GM12865 (cell line): ENCODE measurements at places on chromosomes 2 and 18.
A peak's percentile ranks its signal among the peaks of the same experiment; 100 is the strongest.

DNA sequence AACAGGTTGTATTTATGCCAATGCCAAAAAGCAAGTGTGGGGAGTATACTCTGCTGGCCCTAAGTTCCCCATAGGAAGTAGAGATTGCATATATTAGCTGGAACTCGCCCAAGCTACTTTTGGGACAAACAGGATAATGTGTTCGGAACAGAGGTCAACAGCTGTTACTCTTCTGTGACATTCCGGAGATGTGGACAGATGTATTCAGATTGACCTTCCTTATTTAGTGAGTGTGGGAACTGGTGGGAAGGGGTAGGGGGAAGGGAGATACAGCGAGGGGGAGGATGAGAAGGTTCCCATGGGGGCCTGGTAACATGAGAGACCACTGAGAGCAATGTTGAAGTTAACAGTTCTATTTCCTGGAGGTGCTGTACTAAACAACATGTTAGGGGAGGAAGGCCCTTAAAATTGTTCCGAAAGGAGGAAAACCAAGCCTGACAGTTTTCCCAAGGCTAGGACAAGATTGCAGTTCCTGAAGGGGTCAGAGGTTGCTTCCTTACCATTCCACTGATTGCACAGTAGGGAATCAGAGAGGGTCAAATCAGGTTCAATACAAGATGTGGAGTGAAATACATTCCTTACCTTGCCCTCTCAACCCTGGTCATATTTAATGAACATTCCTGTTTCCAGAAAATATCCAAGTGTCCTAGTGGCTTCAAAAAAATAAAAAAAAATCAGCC lies 14.3 kb upstream of the CD28 start:
- DNase-seq = no peak

DNA sequence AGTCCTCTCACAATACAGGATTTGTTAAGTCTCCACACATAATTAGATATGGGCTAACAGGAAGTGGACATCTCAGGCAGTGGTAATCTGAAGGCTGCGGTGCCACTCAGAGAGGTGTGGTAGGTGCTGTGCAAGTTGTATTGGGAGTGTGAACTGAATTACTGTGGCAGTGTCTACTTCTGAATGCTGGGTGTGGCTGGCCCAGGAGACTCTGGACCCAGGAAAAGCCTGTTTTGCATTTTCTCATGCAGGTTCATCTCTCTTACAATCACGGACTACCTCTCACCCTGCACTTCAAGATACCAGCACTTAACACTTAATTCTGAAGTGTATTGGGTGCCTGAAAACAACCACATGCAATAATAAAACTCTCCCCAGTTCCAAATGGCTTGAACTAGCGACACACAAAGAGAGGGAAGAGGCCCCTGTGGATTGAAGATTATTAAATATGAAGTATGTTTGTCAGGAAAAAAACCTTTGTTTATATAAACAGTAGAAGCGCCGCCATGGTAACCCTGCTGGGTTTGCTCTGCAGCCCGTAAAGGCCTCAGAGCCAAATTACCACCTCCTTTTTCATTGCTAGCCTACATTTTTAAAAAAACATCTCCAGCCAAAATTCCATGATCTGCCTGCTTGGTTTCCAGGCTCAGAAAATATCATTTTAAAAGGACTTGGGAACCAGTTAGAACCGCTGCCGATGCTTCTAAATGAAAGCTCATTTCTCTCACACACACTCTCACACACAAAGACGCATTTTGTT lies 77.5 kb downstream of the GFPT1 start:
- peak; percentile 26 for DNase-seq

DNA sequence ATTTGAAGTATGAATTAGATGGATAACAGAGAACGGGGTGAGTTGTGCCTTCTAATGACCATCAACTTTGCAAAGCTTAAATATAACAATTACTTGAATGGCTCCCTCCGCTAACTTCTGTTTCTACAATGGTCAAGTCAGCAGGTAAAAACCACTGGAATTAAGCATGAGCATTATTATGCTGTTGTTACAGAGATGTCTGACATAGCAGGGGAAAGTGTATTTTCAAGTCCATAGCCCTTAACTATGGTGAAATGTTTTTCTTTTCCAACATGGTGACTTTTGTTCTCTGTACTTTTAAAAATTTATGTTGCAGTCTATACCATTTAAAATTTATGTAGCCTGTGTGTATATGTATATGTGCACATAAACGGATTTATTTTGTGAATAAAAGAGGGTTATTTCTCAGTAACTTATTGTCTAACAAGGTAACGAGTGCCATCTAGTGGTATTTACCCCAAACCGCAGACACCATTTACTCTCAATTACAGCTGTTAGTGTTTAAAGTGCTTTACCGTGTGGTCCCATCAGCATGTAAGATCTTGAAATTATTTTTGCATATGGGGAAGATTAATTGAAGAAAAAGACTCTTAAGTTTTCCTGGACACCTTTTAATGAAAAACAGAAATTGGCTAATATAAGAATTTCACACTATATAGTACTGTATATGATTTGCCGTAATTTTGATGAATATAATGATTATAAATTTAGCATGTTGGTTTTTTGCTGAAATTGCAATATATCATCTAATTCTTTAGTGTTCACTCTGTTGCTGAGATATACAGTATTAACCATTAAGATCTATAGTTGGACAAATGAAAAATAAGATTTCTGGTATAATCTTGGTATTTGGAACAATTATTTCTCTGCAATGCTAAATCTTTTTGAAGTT lies 78.2 kb downstream of the UBE2E3 start:
- peak; percentile 74 for DNase-seq

- no peak for DNase-seq
These were observed 60.3 kb upstream of the ACVR1 start for GRCh38 chr2:157936406-157936805.

DNA sequence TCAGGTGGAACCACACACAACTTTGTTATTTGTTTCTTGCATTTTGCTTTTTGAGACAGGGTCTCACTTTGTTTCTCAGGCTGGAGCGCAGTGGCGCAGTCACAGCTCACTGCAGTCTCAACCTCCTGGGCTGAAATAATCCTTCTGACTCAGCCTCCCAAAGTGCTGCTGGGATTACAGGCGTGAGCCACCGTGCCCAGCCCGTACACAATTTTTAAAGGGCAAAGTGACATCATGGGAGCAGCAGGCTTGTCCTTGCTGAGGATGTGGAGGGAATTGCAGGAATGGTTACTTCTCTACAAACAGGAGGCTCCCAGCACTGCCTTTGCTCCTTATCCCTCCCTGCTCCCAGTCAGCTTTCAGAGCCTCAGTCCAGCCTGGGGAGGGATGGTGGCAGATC lies 355.9 kb upstream of the KLHL29 start:
- no peak for DNase-seq

DNA sequence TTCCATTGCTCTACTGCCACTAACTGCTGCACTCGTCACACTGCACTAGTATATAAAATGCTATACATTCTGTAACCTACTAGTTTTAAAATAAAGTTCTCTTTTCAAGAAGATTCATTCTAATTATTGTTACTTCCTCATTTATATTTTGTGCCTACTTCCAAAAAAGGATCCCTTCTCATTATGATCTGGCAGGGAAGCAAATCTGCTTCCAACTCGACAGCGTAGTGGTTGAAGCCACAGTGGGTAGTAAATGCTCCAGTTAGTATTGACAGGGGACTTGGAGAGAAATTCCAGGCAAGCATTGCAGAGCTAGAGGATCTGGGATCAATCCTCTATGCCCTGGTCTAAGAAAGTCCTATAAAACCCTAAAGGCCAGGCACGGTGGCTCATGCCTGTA lies 53.3 kb upstream of the AP1S3 start:
- no peak for DNase-seq

DNA sequence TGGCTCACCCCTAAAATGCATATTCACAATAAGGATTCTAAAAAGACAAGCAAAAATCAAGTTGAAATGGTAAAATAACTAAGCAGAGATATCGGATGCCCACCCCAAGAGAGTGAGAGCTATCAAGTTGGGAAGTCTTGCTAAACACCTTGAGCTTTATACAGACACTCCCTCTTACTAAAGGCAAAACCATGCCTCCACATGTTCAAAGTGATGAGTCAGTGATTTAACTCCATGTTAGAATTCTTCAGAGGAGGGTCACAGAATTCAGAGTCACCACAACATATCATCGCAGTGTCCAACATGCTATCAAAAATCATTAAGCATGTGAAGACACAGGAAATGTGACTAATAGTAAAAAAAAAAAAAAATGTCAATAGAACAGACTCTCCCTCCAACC lies 20.6 kb upstream of the ST8SIA3 start:
- no peak for DNase-seq

DNA sequence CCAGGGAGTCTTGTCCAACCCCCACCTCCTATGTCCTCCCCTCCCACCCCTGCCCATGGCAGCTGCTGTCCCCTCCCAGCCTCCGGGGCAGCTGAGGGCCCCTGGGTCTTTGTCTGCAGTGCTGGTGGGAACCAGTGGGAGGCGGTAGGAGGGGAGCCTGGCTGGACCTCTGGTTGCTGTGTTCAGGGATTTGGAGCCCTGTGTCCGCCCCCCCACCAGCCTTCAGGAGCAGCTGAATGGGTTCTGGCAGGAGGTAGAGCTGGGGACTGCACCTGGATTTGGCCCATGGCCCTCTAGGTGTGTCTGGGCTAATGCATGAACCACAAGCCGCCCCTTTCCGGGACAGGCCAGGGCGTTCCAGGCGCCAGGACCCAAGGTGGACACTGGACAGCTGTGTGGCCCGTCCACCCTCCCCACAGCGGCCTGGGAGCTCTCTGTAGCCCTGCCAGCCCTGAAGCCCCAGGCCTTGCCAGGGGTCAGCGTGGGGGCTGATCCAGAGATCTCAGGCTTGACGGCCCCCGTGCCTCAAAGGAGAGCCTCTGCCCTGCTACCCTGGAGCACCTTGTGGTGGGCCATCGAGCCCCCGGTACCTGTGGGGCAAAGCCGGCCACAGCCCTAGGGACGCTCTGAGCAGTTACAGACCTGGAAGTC lies 25.4 kb downstream of the GPC1 start:
- DNase-seq = no peak
